Testis (tissue), 5 donors: ENCODE measurements at places on chromosomes 6 and 20. TPM values are rescaled to one million over a fixed set of nuclear protein-coding genes. Genes with fewer than 3 reads are reported as not detected.

- H3K27me3 ChIP-seq, result no peaks in the 10 kb centered on the region
- peak; percentile 84 for DNase-seq
- no peaks in the 10 kb centered on the region for H3K4me1 ChIP-seq
- no peaks in the 10 kb centered on the region for H3K36me3 ChIP-seq
- no peak overlapping the region for H3K27ac ChIP-seq
- no peak overlapping the region for H3K4me3 ChIP-seq
These were observed 11.5 kb upstream of the MEP1A start for GRCh38 chr6:46781478-46782378.

DNA sequence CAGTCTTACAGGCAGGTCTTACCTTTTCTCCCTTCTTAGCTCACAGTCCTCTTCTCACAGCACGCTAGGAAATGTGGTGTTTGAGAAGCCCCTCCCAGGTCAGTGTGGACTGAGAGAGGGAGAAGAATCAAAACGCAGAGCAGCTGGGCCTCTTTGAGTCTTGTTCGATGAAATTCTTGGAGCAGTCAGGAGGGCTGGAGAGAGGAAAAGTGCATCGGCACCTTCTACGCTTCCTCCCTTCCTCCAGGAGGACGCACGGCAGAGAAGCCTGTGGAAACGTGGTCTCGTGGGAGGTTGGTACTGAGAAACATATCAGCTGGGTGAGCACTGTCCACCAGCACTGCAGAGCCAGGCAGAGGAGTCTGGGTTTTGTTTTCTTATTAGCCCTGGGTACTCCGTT is 52.7 kb downstream of the TXLNB start:
- no peak overlapping the region for H3K4me3 ChIP-seq
- peak overlapping the region; percentile 8 for H3K27ac ChIP-seq
- no peaks in the 10 kb centered on the region for H3K27me3 ChIP-seq
- peak; percentile 67 for DNase-seq
- H3K36me3 ChIP-seq, result no peaks in the 10 kb centered on the region
- H3K4me1 ChIP-seq, result peaks cover 19% of the 10 kb centered on the region

The LY6G6F gene
- total RNA-seq, result not detected

The ARMC12 gene
- 104 TPM for total RNA-seq

GRCh38 chr6:137093183-137094069 is 48.7 kb upstream of the IL20RA start:
- no peaks in the 10 kb centered on the region for H3K4me1 ChIP-seq

GRCh38 chr6:70547313-70547712 is 19.4 kb upstream of the SDHAF4 start:
- H3K4me1 ChIP-seq, result no peaks in the 10 kb centered on the region
- no peaks in the 10 kb centered on the region for H3K27me3 ChIP-seq
- no peak for DNase-seq
- no peak overlapping the region for H3K27ac ChIP-seq
- H3K4me3 ChIP-seq, result no peak overlapping the region

- DNase-seq, result no peak
- H3K27me3 ChIP-seq, result no peaks in the 10 kb centered on the region
- peak overlapping the region; percentile 85 for H3K4me3 ChIP-seq
- no peaks in the 10 kb centered on the region for H3K36me3 ChIP-seq
- H3K4me1 ChIP-seq, result peaks cover 7% of the 10 kb centered on the region
These were observed 859 bp upstream of the SMIM29 start for GRCh38 chr6:34249469-34250261.

- no peaks in the 10 kb centered on the region for H3K36me3 ChIP-seq
- H3K27ac ChIP-seq, result no peak overlapping the region
- DNase-seq, result no peak
- no peaks in the 10 kb centered on the region for H3K27me3 ChIP-seq
These were observed 495.1 kb downstream of the NKAIN2 start for GRCh38 chr6:124298730-124299129.

DNA sequence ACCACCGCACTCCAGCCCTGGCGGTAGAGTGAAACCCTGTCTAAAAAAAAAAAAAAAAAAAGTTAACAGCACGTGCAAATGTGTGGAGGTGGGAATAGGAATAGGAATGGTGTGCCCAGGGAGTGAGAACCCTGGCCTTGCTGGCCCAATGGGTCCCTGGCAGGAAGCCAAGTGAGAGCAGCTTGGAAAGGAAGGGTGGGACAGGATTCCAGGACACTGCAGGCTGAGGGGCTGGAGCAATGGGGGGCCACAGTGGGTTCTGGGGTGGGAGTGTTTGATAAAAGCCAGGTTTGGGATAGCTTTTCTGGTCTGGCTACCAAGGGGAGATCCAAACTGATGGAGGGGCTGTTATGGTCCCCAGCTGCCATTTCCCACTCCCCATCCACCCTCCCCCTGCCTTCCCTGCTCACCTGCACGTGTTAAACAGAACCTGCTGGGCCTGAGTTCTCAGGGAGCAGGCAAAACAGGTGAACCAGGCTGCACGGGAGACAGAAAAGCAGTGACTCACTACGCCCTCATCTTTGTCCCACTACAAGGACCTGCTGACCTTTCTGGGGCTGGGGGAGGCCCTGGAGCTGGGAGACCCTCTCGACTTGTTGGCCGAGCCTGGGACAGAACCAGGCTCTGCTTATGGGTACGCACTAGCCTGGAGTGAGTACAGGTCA is 3.3 kb downstream of the SUN5 start:
- H3K27ac ChIP-seq, result no peak overlapping the region
- no peaks in the 10 kb centered on the region for H3K36me3 ChIP-seq
- no peaks in the 10 kb centered on the region for H3K4me1 ChIP-seq

The OR2B6 gene
- not detected for total RNA-seq

DNA sequence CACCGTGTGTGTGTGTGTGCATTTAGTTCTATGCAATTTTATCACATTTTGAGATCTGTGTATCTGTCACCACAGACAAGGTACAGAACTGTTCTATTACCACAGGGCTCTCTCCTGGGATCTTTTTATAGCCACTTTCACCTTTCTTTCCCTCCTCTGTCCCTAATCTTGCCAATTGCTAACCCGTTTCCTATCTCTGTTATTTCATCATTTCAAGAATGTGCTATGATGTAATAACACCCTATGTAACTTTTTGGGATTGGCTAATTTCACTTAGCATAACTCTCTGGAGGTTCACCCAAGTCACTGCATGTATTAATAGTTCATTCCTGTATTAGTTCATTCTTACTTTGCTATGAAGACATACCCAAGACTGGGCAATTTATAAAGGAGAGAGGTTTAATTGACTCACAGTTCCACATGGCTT is 657.7 kb downstream of the QKI start:
- no peak overlapping the region for H3K4me3 ChIP-seq
- no peaks in the 10 kb centered on the region for H3K4me1 ChIP-seq
- H3K27ac ChIP-seq, result no peak overlapping the region
- no peak for DNase-seq
- no peaks in the 10 kb centered on the region for H3K27me3 ChIP-seq

DNA sequence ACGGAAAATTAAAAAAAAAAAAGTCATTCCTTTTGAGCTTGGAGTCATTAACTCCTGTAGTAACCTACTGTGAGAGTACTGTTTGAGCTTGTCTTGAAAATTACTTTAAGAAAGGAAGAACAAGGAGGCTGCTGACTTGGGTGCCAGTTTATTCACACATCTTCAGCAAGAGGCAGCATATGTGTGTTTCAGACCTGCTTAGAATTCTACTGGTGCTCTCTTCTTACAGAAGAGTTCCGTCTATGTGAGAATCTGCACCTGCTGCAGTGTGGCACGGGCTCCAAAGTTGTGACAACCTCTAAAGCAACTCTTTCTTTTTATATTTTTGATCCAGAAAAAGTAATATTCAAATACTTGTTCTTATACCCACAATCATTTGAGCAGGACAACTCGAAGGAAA is 117.4 kb upstream of the SOX4 start:
- H3K27me3 ChIP-seq, result no peaks in the 10 kb centered on the region
- peaks cover 16% of the 10 kb centered on the region for H3K4me1 ChIP-seq
- H3K27ac ChIP-seq, result no peak overlapping the region
- H3K36me3 ChIP-seq, result no peaks in the 10 kb centered on the region
- no peak overlapping the region for H3K4me3 ChIP-seq

The SLC35D3 gene
- total RNA-seq, result not detected

- DNase-seq, result no peak
- H3K27me3 ChIP-seq, result no peaks in the 10 kb centered on the region
- H3K27ac ChIP-seq, result no peak overlapping the region
- no peaks in the 10 kb centered on the region for H3K36me3 ChIP-seq
These were observed 96.0 kb downstream of the JPH2 start for GRCh38 chr20:44091026-44091425.

DNA sequence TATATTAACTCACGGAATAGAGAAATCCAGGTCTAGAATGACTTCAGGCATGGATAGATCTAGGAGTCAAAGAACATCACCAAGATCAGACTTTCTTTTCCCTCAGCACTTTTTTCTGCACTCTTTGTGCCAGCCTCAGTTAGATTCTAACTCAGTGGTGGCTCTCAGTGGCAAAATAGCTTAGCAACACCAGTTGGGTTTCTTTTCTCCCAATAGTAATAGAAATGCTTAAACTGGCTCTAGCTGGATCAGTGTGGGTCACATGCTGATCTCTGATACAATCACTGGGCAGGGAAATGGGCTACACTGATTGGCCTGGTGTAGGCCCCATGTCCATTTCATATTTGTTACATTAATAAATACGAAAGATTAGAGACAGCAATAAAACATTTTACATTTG is 44.2 kb upstream of the ARFGEF2 start:
- H3K4me1 ChIP-seq, result no peaks in the 10 kb centered on the region
- DNase-seq, result peak; percentile 61
- H3K27me3 ChIP-seq, result no peaks in the 10 kb centered on the region
- H3K27ac ChIP-seq, result no peak overlapping the region

- H3K27me3 ChIP-seq, result no peaks in the 10 kb centered on the region
- H3K36me3 ChIP-seq, result no peaks in the 10 kb centered on the region
- H3K4me1 ChIP-seq, result no peaks in the 10 kb centered on the region
- no peak overlapping the region for H3K4me3 ChIP-seq
- no peak overlapping the region for H3K27ac ChIP-seq
These were observed 162.4 kb downstream of the CDKAL1 start for GRCh38 chr6:20696676-20697075.

GRCh38 chr20:63529180-63529860 is 7.9 kb downstream of the PTK6 start:
- H3K4me3 ChIP-seq, result no peak overlapping the region
- H3K4me1 ChIP-seq, result no peaks in the 10 kb centered on the region

- H3K4me1 ChIP-seq, result peaks cover 35% of the 10 kb centered on the region
- H3K4me3 ChIP-seq, result peak overlapping the region; percentile 82
- no peaks in the 10 kb centered on the region for H3K27me3 ChIP-seq
- no peak for DNase-seq
- peak overlapping the region; percentile 99 for H3K27ac ChIP-seq
These were observed 920 bp upstream of the RNF5 start for GRCh38 chr6:32177183-32177787.

- no peaks in the 10 kb centered on the region for H3K27me3 ChIP-seq
- no peak for DNase-seq
- no peak overlapping the region for H3K4me3 ChIP-seq
- no peaks in the 10 kb centered on the region for H3K36me3 ChIP-seq
- H3K4me1 ChIP-seq, result no peaks in the 10 kb centered on the region
These were observed 70.6 kb downstream of the SMPDL3A start for GRCh38 chr6:122859676-122860075.

GRCh38 chr6:14728396-14729024 is 517.4 kb upstream of the JARID2 start:
- H3K27me3 ChIP-seq, result no peaks in the 10 kb centered on the region
- DNase-seq, result peak; percentile 34
- H3K4me1 ChIP-seq, result no peaks in the 10 kb centered on the region
- H3K4me3 ChIP-seq, result no peak overlapping the region
- no peak overlapping the region for H3K27ac ChIP-seq

- DNase-seq, result no peak
- no peak overlapping the region for H3K4me3 ChIP-seq
- no peaks in the 10 kb centered on the region for H3K27me3 ChIP-seq
These were observed 137.8 kb downstream of the CEBPB start for GRCh38 chr20:50328222-50328979.

The SYNCRIP gene
- 55.1 TPM for total RNA-seq

DNA sequence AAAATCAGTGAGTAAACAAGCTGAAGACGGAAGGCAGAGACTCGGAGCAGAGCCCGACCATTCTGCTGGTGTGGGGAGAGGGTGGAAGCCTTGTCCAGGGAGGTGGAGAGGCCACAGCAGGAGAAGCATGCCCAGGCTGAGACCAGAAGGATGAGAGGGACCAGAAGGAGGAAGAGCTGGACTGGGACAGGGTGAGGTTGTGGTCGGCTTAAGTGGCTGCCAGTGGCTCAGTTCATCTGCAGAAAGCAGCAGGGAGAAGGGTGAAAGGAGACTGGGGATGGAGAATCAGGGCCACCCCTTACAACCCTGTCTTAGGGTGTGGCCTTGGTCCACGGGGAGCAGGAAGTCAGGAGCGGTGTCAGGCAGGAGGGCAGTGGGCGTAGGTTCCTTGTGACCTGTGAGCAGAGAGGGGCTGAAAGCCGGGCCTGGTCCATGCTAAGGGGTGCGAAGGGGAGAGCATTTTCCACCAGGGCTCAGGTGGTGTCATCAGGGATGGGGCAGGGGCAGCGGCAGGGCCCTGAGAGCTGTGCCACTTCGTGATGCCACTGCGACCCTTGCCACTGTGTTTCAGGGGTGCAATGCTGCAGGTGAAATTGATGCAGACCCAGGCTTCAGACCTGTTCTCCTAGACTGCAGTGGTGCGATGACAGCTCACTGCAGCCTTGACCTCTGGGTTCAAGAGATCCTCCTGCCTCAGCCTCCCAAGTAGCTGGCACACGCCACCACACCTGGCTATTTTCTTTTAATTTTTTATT is 81.1 kb downstream of the TTLL2 start:
- no peak for DNase-seq
- H3K4me3 ChIP-seq, result no peak overlapping the region
- no peaks in the 10 kb centered on the region for H3K27me3 ChIP-seq
- H3K4me1 ChIP-seq, result no peaks in the 10 kb centered on the region
- no peaks in the 10 kb centered on the region for H3K36me3 ChIP-seq
- H3K27ac ChIP-seq, result no peak overlapping the region

GRCh38 chr20:31712564-31713311 is 9.9 kb downstream of the BCL2L1 start:
- DNase-seq, result peak; percentile 93
- no peaks in the 10 kb centered on the region for H3K36me3 ChIP-seq
- peaks cover 72% of the 10 kb centered on the region for H3K4me1 ChIP-seq
- no peak overlapping the region for H3K4me3 ChIP-seq
- H3K27me3 ChIP-seq, result no peaks in the 10 kb centered on the region

DNA sequence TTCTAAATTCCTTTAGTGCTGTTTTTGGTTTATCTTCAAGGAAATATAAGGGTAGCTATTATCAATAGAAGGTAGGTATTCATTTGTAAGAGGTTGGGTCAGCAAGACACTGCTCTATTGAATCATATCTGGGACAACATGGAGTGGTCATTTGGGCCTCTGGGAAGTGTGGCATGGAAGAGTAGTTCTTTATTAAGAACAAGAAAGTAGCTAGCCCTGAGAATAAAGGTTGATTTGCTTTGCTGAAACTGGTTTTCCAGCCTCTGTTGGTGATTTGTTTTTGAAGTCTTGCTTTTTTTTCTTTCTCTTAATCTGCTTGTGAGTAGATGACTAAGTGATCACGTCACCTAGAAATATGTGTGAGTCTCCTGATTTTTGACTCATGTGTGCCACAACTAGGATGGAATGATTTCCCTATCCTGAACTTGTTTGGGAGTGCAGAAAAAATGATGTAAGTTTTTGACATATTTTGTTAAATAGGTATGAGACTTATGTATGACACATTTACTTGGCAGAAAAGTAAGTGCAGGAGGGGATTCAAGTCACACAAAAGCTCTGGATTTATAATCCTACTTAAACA is 381.8 kb downstream of the CENPW start:
- no peak overlapping the region for H3K4me3 ChIP-seq
- H3K36me3 ChIP-seq, result no peaks in the 10 kb centered on the region
- DNase-seq, result no peak
- H3K27me3 ChIP-seq, result no peaks in the 10 kb centered on the region
- H3K27ac ChIP-seq, result no peak overlapping the region

- no peaks in the 10 kb centered on the region for H3K4me1 ChIP-seq
- no peak for DNase-seq
- no peak overlapping the region for H3K4me3 ChIP-seq
- no peaks in the 10 kb centered on the region for H3K36me3 ChIP-seq
These were observed 20.3 kb downstream of the POFUT1 start for GRCh38 chr20:32227744-32228688.

The GJA1 gene
- 64.0 TPM for total RNA-seq

The RUNX2 gene
- 2.9 TPM for total RNA-seq

The MYLK4 gene
- 1.5 TPM for total RNA-seq

The ACTL10 gene
- 26.6 TPM for total RNA-seq
